ENCODE measurements at places on chromosomes 7 and 10.

- DNase-seq, result no peak
Measured at GRCh38 chr7:29084832-29085231, 61.5 kb downstream of the CPVL start.

- DNase-seq, result no peak
Measured at GRCh38 chr10:102545997-102546396, 42.2 kb downstream of the SUFU start.

DNA sequence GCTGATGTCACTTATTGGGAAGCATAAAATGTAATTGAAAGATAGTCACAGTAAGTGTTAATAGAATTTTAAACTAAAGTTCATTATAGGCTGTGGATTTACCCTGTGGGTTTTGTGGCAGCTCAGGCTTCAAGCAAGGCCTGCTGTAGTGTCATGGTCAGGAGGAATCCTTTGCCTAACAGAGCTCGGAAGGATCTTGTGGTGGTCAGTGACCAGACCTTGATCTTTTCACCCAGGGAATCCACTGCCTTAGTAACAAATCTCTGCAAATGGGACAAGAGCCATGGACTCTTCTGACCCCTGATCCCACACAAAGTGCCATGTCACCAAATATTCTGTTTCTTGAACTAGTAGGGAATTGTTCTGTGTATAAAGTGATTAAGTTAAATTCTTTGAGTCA, 20.6 kb upstream of the HDAC9 start:
- no peak for DNase-seq

- DNase-seq, result no peak
Measured at GRCh38 chr10:110601581-110601980, 34.1 kb downstream of the SMC3 start.

- DNase-seq, result no peak
Measured at GRCh38 chr7:24825381-24825794, 68.1 kb upstream of the GSDME start.

GRCh38 chr7:71746006-71746405, 614.1 kb downstream of the GALNT17 start:
- no peak for DNase-seq

DNA sequence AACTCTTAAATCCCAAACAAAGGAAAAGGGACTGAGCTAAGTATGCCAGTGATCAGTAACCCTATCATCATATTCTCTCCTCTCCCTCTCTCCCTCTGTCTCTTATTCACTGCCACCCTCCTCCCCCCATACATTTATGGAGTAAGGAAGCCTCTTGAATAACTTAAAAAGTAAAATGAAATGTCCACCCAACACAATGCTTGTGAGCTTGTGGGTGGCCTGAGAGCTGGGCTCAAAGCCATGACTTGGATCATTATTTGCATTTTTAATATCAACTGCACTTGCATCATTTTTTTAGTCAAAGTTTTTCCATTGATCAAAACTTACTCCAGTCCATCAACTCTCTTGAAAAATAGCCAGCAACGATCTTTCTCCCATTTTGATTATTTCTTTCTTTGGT, 46.8 kb downstream of the FAM107B start:
- no peak for DNase-seq

DNA sequence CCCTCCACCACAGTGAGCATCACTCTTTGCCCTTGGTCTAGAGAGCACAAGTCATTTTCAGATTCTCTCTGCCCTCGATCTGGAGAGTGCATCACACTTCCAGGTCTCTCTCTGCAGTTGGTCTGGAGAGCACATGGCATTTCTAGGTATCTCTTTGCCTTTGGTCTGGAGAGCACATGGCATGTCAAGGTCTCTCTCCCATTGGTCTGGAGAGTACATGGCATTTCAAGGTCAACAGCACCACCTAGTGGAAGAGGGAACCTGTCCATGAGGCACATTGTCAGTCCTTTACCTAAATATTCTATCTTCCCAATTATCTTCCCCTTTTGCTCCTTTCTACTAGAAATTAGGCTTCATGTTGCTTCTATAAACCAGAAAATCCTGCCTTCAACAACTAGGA, 1139.4 kb downstream of the XPNPEP1 start:
- no peak for DNase-seq

DNA sequence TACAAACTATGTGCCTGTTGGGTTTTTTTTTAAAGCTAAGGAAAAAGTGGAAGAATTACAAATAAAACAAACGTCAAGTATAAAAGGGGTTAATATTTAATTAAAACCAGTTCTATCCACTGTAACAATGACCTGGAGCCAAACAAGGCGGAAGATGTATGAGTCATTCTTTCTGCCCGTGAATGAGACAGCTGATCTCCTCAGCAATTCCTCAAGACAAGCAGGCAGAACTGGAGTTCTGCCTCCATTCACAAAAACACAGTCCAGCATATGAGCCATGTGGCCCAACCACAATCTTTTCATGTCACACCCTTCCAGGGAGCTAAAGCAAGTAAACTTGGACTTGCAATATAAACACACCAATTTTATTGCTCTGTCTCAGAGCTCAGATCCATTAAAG, 8.4 kb downstream of the ETV1 start:
- DNase-seq, result peak; percentile 13

DNA sequence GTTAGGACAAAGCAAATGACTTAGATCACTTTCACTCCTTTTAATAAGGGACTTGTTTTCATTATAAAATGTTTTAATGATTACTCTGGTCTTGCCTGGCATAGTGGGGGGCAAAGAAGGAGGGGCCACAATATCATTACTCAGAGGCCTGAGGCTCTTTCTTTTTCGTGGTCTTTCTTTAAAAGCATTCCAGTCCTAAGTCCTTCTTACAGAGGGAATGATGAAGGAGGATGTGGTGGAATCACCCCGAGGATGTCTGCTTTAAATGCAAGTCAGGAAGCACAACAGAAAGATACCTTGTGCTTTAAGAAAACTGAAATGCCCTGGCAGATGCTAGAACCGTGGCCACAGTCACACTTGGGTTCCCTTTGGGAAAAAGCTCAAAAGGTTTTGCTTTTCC, 379.1 kb downstream of the INHBA start:
- DNase-seq, result no peak

GRCh38 chr7:91876391-91877133, 3.9 kb downstream of the MTERF1 start:
- DNase-seq, result no peak

GRCh38 chr10:126549344-126549743, 121.1 kb downstream of the C10orf90 start:
- no peak for DNase-seq
